AG04450 (cell line): ENCODE measurements at places on chromosomes 3 and 15.

GRCh38 chr15:70589221-70589620, 174.1 kb downstream of the UACA start:
- no peak for DNase-seq

DNA sequence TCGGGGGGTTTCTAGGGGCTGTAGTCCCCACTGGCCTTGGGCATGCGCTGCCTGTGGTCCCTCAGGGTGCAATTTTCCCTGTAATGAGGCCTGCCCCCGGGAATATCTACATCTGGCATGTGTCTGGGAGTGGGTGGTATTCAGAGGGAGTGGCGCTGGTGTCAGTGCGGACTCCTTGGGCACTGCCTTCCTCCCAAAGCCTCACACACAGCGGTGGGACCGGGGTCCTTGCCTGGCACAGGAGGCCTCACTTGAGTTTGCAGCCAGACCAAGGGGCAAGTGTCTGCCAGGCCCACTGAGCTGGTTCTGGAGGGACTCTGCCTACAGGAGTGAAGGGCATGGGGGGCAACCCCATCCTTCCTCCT, 53.5 kb upstream of the PCSK6 start:
- no peak for DNase-seq

DNA sequence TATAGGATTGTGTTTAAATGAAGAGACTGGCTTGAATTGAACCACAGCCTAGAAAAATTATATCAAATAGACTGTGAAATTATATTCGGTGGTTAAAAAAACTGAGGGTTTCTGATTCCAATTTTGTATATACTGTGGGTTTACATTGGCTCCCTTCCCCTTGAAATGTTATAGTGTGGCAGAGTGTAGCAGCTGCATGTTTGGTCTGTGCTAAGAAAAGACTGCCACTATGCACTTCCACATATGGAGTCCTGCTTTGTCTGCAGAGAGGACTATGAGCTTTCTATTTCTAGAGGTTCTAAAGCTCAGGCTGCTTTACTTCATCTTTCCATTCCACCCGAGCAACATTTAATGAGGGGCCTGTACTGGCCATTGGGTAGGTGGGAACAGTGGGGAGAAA, 112.3 kb downstream of the P3H2 start:
- peak; percentile 30 for DNase-seq

GRCh38 chr3:87318617-87319021, 42.2 kb upstream of the POU1F1 start:
- DNase-seq: no peak

DNA sequence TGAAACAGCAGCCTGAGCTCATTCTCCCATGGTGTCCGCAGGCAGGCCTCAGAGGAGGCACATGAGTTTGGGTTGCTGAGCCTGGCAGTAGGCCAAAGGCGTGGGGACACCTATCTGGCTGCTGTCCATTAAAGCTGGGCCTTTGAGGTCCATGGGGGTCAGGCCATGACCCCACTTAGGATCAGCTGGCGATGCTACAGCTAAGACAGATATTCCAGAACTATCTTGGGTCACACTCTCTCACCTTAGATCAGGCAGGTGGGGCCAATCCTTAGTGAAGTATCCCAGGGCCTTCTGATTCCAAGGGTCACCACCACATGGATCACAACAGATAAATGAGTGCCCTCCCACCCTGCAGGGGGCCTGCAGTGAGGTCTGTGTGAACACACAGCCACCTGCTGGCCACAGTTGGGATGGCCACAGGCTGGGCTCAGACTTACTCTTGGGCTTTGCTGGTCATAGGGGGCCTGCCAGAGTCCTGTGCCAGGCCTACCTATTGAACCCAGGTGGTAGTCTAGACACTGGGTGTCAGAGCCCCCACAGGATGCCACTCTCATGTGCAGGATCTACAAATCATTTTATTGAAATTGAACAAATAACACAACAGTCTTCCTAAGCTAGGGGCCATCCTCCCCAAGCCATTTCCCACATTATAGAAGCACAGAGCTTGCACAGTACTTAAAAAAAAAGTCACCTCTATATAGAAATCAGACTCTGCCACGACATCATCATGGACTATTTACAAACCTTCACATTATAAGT, 2.0 kb upstream of the HYAL2 start:
- peak; percentile 42 for DNase-seq

DNA sequence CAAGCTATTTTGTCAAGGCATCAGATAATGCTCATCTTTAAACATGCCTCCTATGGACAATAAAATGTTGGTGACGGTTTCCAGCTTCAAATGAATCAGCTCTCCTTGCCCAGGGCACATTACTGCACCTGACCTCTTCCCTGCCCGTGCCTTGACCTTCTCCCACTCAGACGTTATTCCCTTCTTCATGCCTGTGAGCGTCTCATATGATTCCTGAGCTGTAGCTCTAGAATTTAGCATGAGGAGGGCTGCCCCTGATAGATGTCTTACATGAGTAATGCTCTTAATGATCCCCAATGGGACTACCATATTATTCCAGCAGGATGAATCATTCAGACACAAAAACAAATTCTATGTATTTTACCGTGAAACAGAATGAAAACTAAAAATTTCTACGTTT, 762.7 kb downstream of the ROBO1 start:
- no peak for DNase-seq

GRCh38 chr15:91116113-91117067, 16.3 kb downstream of the SV2B start:
- DNase-seq: no peak

DNA sequence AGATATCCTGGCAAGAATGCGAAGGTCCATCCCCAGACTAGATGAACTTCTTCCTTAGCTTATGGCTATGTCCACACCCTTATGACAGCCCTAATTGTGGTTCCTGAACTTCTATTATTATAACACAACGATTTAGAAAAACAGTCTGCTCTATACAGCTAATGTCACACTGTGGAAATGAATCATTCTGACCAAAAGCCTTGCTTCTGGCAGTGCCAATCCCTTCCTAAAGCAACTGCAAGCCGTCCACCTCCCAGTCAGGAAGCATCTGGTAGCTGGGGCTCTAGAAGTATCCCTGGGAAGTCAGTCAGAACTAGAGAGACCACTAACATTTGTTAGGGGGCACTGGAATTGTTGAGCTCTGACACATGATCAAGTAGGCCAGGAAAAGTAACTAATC, 45.0 kb downstream of the MYO5A start:
- no peak for DNase-seq

DNA sequence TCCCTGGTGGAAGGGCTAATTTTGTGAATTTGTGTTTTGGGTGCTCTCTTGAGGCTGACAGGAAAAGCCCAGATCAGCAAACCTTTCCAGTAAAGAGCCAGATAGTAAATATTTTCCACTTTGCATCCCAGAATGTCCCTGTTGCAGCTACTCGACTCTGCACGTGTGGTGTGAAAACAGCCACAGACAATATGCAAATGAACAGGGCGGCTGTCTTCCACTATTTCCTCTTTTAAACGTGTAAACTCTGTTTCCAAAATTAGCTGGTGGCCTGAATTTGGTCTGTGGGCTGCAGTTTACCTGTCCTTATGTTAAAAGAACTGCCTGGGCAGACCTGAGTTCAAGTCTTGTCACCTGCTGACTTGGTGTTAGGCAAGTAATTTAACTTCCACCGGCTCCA, 202.7 kb downstream of the EDEM1 start:
- no peak for DNase-seq

DNA sequence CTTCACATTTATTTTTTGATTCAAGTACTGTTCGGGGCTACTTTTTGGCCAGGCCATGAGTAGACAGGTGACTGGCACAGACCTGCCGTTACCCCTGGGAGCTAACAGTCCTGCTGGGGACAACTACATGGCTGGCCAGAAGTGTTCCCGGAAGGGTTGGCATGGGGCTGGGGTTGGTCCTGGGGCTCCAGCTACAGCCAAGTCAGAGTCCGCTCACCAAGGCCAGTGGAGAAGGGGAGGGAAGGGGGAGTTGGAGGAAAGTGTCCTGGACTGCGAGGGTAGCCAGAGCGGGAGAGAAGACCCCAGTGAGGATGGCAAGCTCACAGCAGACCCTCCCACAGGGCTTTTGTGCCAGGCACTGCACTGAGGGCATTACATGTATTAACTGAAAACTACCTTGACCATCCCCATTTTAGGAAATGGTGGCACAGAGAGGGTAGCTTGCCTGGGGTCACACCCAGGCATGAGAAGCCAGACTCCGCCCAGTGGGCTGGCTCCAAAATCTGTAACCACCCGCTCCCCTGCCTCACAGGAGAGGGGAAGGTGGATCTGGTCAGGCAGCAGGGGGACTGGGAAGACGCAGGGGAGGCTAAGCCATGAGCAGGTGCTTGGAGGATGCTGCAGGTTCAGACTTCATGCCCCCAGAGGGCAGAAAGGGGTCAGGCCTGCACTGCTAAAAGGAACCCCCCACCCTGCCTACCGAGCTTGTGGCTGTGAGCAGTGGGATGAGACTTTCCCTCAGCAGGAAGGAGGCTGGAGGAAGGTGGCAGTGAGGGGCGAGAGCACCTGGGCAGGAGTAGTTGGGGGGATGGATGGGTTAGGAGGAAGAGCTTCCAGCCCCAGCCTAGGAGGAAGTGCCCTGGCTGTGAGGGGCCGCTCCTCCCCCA, 38.3 kb upstream of the ESYT3 start:
- no peak for DNase-seq
